Fibroblast of villous mesenchyme (primary cell): ENCODE measurements at places on chromosomes 12 and 14. TPM values are rescaled to one million over a fixed set of nuclear protein-coding genes. Genes with fewer than 3 reads are reported as not detected.

- DNase-seq = no peak
Observed at GRCh38 chr12:130202201-130202600, 39.9 kb downstream of the FZD10 start.

Gene CLEC4A
- under 0.01 and 0.32 TPM in 2 replicates for total RNA-seq

GRCh38 chr12:126663304-126664094 lies 1598.3 kb downstream of the AACS start:
- peak; percentile 3 for DNase-seq

Gene TAS2R30
- total RNA-seq = 7.4 and 9.1 TPM in 2 replicates

GRCh38 chr12:75706786-75707605 lies 195.6 kb upstream of the KRR1 start:
- peak; percentile 87 for DNase-seq

GRCh38 chr14:103346286-103346685 lies 12.2 kb downstream of the EIF5 start:
- no peak for DNase-seq

DNA sequence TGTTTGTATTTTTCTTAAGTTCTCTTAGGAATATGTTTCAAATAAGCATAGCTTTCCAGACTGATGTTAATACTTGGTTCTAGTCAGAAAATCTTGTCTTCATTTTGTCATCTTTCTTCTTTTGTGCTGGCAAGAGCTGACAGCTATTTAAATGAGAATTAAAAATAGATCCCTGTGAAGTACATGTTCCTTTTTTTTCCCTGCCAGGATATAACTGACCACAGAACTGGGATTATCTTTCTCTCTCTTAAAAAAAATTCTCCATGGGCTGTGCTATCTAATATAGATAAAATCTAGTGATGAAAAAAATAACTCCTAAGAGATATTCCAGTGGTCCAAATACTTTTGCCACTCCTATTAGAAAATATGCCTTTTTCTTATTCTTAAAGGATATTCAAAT lies 163.4 kb downstream of the AKAP6 start:
- DNase-seq = no peak

Gene CD4
- 1.7 and 1.9 TPM in 2 replicates for total RNA-seq

- DNase-seq = peak; percentile 71
Observed at GRCh38 chr12:65699251-65699650, 125.0 kb upstream of the HMGA2 start.

DNA sequence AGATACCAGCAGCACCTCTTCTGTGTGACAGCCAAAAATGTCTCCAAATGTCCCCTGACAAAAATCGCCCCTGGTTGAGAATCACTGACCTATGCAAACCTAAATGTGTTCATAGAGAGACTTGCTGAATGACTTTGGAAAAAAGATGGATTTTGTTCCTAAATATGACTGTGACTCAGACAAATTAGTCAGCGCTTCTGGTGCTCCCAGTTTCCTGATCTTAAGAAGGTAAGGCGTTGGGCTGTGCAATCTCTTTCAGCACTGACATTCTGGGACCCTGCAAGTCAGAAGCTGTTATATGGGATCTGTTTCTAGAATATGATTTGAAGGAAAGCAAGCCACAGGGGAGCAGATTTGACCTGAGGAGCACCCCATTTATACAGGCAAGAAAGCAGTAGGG lies 90.6 kb upstream of the PWP1 start:
- no peak for DNase-seq

Gene OR4K15
- total RNA-seq = not detected in 2 replicates

- no peak for DNase-seq
Observed at GRCh38 chr14:68639000-68639757, 153.7 kb downstream of the ZFP36L1 start.

GRCh38 chr14:58739674-58740073 lies 101.9 kb downstream of the DACT1 start:
- DNase-seq = no peak

Gene TSHR
- total RNA-seq = not detected in 2 replicates

- peak; percentile 34 for DNase-seq
Observed at GRCh38 chr12:119715268-119715620, 47.3 kb downstream of the PRKAB1 start.

Gene PRIM1
- 6.4 and 10.8 TPM in 2 replicates for total RNA-seq

- peak; percentile 35 for DNase-seq
Observed at GRCh38 chr14:79018836-79019235, 848.7 kb downstream of the NRXN3 start.

- DNase-seq = peak; percentile 78
Observed at GRCh38 chr14:83757916-83758315, 1772.0 kb upstream of the FLRT2 start.

DNA sequence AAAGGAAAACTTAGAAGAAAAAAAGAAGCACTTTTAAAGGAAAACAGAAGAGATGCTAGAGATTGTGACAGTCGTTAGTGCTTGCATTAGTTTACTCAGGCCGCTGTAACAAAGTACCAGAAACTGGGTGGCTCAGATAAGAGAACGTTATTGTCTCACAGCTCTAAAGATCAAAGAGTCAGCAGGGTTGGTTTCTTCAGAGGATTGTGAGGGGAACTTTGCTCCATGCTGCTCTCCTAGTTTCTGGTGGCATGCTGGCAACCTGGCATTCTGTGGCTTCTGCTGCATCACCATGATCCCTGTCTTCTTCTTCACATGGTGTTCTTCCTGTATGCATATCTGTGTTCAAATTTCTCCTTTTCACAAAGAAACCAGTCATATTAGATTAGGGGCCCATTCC lies 119.4 kb upstream of the PLEKHA5 start:
- DNase-seq = no peak
